Stimulated activated memory B cell treated with anti-CD40 and anti-IgM and Interleukin-4, amounts not matched to agents 10 μg/mL and 1 μg/mL and 100 μg/mL, for 72 hours (primary cell): ENCODE measurements at places on chromosomes 7 and 10.

DNA sequence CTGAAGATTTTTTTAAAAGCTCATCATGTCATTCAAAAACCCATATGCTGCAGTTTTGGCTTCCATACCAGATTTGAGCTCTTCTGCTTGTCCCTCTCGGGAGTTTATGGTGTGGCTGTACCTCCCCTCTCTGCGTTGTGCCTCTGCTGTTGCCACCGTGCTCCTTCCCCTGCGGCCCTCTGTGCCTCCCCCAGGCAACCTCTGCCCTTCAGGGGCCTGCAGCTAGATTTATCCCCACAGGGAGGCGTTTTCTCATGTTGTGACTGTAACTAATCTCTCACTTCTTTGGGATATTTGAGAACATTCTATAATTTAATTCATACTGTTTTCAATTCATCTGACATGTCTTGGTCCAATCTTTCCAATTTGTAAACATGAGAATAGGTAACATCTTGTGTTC is 52.7 kb downstream of the TASOR2 start:
- ATAC-seq = no peak

GRCh38 chr7:32103361-32103760 is 33.2 kb upstream of the PDE1C start:
- ATAC-seq = no peak

GRCh38 chr10:1200866-1201807 is 145.0 kb downstream of the WDR37 start:
- ATAC-seq = no peak

DNA sequence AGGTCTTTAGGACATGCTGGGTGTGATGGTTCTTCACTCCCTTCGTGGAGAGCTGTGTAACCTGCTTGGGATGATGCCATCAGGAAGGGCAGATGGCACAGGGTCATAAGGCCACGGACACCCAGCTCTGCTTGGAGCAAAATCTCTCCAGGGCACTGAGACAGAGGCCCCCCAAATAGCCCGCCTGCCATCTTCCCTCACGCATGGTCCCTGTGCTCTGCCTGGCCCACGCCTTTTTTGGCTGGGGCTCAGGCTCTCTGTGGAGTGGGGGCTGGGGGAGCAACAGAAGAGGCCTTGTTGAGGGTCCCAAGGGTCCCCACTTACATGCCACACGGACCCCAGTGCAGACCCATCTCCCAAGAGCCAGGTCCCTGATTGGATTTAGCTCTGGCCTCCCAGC is 93.3 kb upstream of the RET start:
- no peak for ATAC-seq

DNA sequence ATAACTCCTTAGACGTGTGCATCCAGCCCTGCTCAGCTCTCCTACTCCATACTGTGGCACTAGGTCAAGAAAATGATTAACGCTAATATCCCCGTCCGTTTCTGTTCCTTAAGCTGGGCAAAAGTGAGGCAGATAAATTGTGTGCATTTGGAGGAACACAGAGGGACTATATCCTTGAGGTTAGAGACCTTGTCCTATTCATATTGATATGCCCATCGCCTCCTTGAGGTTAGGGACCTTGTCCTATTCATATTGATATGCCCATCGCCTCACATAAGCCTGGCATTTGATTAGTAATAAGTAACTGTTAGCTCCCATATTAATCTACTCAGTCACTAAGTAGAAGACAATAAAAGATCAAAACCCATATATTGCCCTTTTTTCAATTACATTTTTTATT is 12.9 kb upstream of the TAX1BP1 start:
- ATAC-seq = no peak

DNA sequence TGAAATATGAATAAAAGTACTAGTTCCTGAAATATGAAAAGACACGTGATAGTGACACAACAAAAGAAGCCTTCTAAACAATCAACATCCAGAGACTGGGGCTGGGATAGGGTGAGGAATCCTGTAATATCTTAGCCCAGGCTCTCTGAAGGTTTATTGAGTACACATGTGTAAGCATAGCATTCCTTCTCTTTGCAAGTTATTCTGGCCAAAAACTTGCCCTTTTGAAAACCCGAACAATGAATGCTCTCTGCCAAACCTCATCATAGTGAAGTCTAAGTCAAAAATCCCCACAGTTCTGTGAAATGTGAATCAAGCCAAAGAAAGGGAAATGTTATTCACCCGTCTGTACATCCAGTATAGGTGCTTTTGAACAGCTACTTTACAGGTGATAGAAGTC is 11.6 kb downstream of the SEMA3D start:
- ATAC-seq = peak; percentile 12

- no peak for ATAC-seq
Measured at GRCh38 chr7:16098585-16099179, 322.7 kb downstream of the CRPPA start.

DNA sequence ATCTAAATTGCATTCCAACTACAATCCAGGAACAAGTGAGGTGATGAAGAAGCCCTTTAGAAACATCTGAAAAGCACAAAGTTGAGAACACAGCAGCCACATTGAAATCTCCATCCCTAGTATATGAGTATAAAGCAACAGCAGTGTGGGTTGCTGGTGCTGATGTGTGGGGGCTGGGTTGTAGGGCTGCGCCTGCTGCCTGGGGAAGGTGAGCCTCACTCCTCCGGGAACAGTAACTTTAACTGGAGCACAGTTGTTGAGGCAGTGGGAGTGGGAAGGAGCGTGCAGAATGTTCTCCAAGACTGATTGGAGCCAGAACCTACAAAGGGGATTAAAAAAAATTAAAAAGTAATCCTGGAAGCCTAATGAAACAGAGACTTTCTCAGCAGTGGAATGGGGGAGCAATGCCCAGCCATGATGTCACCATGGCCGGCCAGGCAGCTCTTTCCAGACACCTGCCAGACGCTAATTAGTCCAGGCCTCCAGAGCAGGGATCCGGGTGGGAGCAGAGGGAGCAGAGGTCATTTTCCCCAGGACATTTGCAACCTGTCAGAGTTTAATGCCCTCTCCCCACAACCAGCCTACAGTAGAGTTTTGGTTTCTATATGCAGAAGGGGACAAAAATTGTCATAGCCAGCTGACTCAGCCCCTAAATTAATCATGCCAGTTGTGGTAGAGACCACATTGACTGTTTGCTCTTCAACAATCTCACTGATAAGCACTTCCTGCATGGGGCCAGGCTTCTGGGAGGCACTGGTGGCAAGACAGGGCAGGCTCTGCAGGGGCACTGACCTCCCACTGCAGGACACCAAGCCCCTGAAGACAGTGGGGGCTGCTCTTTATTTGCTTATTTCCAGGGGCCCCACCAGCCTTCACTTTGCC is 133.0 kb upstream of the ZNF32 start:
- no peak for ATAC-seq

GRCh38 chr10:90288391-90288933 is 569.4 kb downstream of the HTR7 start:
- ATAC-seq = no peak

- no peak for ATAC-seq
Measured at GRCh38 chr10:50219646-50220045, 31.7 kb downstream of the ASAH2 start.

GRCh38 chr10:131816941-131817700 is 83.7 kb upstream of the PPP2R2D start:
- ATAC-seq = no peak

GRCh38 chr7:121475806-121476205 is 79.7 kb upstream of the FAM3C start:
- no peak for ATAC-seq

DNA sequence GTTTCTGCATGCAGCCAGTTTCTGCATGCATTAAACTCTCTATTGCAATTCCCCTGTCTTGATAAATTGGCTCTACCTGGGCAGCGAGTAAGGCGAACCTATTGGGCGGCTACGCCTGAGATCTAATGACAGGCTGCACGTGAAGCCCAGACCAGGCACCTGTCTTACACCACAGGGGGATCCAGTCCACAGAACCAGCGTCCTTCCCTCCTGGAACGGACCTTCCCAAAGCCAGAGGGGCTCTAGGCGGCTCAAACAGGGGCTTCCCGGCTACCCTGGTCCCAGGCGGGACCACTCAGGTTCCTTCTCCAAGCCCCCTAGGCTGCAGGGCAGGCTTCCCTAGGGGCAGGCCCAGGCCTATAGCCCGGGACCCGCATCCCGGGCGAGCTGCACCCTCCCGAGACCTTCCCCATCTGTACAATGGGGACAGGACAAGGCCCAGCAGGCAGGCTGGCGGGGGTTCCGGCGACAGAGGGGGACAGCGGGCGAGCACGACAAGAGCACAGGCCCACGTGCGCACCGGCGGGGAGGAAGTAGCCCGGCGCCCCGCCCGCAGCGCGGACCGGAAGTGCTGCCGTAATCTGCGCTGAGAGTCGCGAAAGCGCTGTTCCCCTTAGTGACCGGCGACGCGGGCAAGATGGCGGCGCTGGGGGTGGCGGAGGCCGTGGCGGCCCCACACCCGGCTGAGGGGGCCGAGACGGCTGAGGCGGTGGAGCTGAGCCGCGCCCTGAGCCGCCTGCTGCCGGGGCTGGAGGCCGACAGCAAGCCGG is at the start of gene DNAAF5:
Gene DNAAF5 (plus strand): TSS at position 616 of the 770 bp plus-strand sequence. CDS start 22 bp downstream, at position 638.
- ATAC-seq = peak; percentile 92

GRCh38 chr10:51932530-51932929 is 233.1 kb upstream of the CSTF2T start:
- ATAC-seq = no peak

DNA sequence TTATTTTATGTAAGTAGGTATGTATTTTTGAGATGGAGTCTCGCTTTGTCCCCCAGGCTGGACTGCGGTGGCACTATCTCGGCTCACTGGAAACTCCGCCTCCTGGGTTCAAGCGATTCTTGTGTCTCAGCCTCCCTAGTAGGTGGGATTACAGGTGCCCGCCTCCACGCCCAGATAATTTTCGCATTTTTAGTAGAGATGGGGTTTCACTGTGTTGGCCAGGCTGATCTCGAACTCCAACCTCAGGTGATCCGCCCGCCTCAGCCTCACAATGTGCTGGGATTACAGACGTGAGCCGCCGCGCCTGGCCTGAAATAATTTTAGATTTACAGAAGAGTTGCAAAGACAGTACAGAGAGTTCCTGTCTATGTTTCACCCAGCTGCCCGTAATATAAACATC is 37.5 kb downstream of the PFKFB3 start:
- no peak for ATAC-seq

GRCh38 chr7:142308918-142309317 is 51.1 kb upstream of the PRSS58 start:
- ATAC-seq = no peak

- ATAC-seq = no peak
Measured at GRCh38 chr10:30178356-30178964, 119.1 kb upstream of the JCAD start.

- ATAC-seq = no peak
Measured at GRCh38 chr7:33626869-33627268, 278.5 kb upstream of the BMPER start.

- no peak for ATAC-seq
Measured at GRCh38 chr10:12703126-12703525, 298.4 kb downstream of the CCDC3 start.

GRCh38 chr10:4117604-4118003 is 332.6 kb upstream of the KLF6 start:
- no peak for ATAC-seq

- no peak for ATAC-seq
Measured at GRCh38 chr10:25257646-25258045, 82.8 kb downstream of the GPR158 start.

GRCh38 chr7:84060000-84060399 is 134.6 kb downstream of the SEMA3A start:
- no peak for ATAC-seq

DNA sequence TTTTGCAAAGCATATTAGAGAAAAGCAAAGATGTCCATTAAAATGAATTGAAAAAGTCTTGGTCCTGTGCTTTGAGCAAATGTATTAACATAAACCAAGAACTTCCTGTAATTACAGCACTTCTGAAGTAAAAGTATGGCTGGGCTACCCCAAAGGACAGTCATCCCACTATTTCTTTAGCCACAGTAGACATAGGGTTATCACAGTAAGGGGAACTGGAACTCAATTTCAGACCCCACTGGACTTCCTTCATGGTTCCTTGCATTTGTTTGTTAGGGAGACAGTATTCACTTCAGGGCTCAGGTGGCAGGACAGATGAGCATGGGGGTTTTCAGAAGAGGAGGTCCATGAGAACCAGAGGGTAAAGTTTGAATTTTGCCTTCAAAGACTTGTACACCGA is 203.1 kb upstream of the PDE1C start:
- peak; percentile 67 for ATAC-seq

DNA sequence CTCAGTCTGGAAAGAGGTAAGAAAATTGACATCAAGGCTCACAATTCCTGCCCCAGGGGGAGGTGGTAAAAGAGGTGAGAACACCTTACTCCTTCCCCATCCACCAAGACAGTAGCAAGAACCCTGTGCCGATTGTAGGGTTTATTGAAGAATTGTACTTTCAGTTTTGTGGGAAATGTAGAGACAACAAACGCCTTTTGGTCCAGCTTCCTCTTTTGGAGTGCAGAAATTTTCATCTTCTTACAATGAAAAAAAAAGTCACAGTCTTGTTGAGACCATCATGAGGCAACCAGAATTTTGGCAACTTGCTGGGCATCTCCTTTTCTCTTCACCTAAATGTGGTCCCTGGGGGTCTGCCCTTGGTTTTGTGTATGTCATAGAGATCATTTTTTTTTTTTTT is 217.7 kb downstream of the TMEM178B start:
- no peak for ATAC-seq

DNA sequence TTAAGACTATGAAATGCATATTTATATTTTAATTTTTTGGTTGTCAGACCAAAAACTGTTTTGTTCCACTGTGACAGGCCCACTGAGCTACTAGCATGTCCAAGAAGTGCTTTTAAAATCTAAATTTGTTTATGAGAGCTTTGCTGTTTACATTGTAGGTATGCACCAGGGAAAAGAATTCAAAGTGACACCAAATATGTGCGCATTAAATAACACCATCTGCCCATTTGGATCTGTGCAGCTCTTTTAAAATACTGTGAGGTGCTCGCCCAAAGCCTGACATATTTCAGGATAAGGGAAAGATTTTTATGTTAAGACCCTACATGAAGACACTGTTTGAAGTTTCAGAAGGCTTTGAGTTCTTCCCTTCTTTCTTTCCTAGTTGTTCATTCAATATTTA is 162.9 kb downstream of the ST7 start:
- no peak for ATAC-seq

GRCh38 chr7:24572393-24572996 is 757 bp upstream of the PALS2 start:
- no peak for ATAC-seq

GRCh38 chr10:127117125-127117524 is 79.3 kb downstream of the INSYN2A start:
- no peak for ATAC-seq

GRCh38 chr10:6722616-6723004 is 142.5 kb upstream of the PRKCQ start:
- ATAC-seq = no peak

DNA sequence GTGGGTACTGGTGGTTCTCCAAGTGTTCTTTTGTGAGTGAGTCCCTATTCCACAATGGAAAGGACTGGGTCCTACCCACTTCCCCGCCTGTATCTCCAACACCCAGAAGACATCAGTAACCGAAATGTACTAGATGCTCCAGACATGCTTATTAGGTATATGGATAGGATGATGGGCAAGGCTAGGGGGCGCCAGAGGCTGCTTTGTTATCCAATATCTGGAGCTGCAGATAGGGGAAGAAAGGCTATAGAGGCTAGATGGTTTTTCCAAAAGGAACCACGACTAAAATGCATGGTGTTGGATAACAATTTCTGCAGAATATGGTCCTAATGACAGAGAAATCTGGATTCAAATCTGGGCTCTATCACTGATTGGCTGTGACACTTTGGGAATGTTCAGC is 56.2 kb upstream of the TM9SF3 start:
- peak; percentile 39 for ATAC-seq

- ATAC-seq = no peak
Measured at GRCh38 chr7:80445351-80445750, 66.5 kb downstream of the GNAT3 start.

GRCh38 chr10:69994262-69994661 is 58.4 kb upstream of the MACROH2A2 start:
- ATAC-seq = no peak

GRCh38 chr10:69318106-69318866 is 40.0 kb downstream of the HK1 start:
- peak; percentile 95 for ATAC-seq
